ENCODE measurements at places on chromosomes 4 and X. TPM values are rescaled to one million over a fixed set of nuclear protein-coding genes. Genes with fewer than 3 reads are reported as not detected.

DNA sequence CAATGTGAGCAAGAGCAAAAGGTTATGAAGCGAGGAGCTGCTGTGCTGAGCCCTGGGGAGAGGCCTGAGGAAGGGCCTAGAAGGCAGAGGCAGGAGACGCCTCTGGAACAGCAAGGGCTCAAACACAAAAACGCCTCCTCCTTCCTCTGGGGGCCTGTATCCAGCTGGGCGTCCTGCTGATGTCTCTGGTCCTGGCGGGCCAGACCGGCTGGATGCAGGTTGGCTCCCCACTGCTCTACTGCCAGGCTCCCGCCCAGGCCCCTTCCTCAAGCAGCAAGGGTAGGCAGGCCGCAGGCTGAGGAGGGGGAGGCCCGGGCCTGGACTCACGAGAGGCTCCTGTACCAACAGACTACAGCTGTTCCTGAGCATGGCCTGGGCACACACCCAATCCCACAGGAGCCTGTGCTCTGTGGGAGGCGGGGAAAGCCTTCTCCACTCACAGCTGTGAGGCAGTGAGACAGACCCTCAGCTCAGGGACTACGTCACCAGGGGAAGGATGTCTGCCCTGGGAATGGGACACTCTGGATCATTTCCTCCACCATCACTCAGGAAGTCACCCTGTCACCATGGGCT is 2.3 kb downstream of the HAUS7 start:
- no peak for DNase-seq

DNA sequence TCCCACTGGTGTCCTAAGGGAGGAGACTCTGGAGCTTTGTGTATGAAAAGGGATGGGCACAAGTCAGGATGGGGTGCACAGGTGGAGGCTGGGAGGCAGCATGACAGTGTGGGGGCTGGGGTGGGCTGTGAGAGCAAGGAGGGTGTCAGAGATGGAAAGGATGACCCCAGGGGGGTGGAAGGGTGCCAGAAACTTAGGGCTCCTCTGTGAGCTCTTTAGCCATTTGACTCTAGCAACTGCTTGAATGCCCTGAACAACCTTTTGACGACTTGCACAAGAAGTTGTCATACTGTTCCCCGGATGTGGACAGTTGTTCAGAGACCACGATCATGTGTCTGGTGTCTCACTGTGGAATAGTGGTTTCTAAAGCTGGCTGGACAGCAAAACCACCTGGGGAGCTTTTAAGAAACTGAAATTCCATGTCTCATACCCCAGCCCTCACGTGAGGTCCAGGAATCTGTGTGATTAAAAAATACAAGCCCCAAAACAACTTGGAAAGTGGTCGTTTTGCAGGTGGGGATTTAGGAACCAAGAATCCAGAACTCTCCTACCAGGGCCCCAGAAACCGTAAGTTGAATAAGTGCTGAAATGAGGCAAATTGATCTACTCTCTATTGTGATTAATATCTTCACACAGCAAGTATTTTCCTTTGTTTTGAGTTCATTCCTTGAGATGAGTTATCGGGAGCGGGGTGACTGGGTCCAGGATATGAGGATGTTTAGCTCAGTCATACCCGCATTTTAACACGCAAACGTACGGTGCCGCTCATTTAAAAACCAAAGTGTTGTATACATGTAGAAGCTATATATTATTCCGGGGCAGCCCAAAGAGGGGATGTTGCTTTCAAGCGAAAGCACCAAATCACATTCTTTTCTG is 3.4 kb downstream of the RHOH start:
- DNase-seq = no peak

GRCh38 chr4:1869530-1870327 is 1.5 kb upstream of the NSD2 start:
- DNase-seq = no peak

- DNase-seq = no peak
These were observed 92.3 kb upstream of the LCORL start for GRCh38 chr4:18113710-18114331.

GRCh38 chr4:93334003-93334402 is 494.6 kb upstream of the ATOH1 start:
- peak; percentile 77 for DNase-seq

DNA sequence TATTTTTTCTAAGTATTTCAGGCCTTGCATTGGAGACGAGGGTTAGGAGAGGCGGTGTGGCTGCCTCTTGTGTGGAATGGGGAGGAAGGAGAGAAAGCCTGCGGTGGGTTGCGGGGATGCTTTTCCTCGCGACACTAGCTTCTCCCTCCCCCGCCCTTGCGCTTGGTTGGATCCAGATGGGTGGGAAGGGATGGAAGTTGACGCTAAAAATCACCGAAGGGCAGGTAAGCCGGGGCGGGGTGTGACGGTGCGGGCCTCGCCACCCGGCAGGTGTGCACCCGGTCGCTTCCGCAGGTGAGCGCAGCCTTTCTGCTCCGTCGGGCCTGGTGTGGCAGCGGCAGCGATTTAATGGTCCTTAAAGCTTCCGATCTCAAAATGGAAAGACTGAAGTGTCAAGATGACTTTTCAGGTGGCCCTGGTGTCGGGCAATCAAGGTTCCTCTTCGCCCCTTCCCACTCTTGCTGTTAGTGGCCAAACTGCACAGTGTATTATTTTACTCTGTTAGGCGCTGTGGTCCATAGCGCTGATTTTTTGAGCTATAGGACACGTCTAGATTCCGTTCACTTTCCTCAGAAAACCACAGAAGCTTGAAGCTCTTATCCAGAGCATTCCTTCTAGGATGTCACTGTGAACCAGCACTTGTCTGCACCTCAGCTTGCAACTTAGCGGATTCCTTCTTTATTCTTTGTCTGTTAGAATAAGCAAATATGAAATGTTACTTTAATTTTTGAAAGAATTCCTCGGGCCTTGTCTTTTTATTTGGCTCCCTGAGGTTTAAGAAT is 765 bp downstream of the ENOPH1 start:
- DNase-seq = no peak

- no peak for DNase-seq
These were observed 1788.0 kb upstream of the TENM3 start for GRCh38 chr4:180455226-180455625.

RASGEF1B gene
- total RNA-seq = 0.51 TPM

NHSL2 gene
- total RNA-seq = 4.1 TPM
